AG10803 (cell line): ENCODE measurements at places on chromosomes 1 and 21.

DNA sequence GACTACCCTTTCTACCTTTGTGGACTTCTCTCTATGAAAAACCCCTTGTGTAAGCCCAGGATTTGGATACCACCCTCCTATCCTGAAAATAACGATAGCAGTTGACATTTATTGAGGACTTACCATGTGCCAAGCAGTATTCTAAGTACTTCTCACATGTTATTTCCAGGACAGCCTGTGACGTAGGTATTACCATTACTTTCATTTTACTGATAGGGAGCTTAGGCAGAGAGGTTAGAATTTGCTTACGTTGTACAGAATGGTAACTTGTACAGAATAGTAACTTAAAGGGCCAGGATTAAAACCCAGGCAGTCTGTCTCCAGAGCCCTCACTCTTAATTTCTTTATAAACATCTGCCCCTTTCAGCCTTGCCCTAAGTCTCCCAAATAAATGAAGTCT is 138.3 kb downstream of the NTMT2 start:
- DNase-seq = no peak

DNA sequence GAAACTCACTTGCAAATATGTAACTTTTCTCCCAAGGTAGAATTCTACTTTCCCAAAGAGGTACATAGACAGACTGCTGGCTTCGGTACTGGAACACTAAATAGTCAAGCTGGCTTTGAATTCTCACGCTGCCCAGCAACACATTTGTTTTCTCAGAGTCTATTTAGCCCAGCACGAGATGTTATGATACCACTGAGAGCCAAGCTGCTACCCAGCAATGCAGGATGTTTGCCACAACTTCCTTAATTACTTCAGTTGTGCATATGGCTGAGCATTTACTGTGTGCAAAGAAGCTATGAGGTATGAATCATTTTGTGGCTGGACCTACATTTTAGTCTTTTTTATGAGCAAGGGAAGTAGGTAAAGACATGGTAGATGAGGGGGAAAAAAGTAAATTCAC is 793.2 kb downstream of the PLA2G4A start:
- no peak for DNase-seq

GRCh38 chr1:205258719-205259118 is 31.0 kb downstream of the TMCC2 start:
- DNase-seq = peak; percentile 35

DNA sequence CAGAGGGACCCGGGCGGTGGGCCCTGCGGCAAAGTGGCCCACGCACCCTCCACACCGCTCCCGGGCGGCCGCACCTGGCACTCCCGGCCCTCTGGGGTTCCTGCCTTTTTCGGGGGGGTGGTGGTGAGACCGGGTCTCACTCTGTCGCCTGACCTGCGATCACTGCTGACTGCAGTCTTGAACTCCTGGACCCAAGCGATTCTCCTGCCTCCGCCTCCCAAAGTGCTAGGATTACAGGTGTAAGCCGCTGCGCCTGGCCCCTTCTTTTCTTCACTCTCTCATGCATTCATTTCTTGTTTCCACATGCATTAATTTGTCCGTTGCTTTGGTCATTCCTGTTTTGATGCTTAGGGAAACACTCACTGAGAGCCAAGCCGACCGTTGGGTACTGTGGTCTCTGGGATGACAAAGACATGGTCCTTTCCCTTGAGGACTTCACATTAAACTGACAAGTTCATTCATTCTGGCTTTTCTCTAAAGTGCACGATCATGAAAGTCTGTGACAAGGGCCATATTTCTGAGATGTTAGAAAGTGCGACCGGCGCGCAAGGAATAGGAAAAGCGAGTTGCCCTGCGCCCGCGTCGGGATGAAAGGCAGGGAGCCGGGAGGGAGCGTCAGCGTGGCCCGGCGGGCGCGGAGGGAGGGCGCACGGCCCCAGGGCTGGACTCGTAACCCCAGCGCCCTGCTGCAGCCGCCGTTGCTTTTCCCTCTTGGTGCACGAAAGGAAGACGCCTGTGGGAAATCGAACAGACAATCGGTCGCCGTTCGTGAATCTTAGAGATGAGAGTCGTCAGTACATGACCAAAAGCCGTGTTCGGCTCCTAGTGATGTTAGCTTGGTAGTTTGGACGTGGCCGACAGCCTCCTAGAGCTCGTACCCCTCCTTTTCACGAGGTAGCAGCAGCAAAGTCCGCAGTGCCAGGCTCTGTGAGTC is 1.0 kb upstream of the MCOLN2 start:
- DNase-seq = peak; percentile 3

GRCh38 chr21:32562426-32562825 is 22.9 kb downstream of the TCP10L start:
- DNase-seq = peak; percentile 91

DNA sequence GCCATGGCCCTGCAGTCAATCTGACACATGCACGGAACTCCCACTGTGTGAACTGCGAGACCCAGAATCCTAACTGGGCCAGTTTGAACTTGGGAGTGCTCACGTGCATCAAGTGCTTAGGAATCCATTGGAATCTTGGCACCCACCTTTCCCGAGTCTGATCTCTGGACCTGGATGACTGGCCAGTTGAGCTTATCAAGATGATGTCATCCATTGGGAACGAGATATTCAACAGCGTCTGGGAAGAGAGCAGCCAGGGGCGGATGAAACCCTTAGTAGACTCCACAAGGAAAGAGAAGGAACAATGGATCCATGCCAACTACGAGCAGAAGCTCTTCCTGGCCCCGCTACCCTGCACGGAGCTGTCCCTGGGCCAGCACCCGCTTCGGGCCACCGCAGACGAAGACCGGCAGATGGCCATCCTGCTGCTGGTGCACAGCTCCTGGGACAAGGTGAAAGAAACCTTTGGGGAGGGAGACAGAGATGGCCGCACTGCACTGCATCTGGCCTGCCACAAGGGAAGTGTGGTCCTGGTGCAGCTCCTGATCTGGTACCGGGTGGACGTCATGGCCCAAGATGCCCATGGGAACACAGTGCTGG is 3.1 kb upstream of the TDRD5 start:
- DNase-seq = no peak

GRCh38 chr1:180544050-180544449 is 14.7 kb upstream of the OVAAL start:
- no peak for DNase-seq
